CD8-positive, alpha-beta memory T cell (primary cell): ENCODE measurements at places on chromosomes 7 and 10. TPM values are rescaled to one million over a fixed set of nuclear protein-coding genes. Genes with fewer than 3 reads are reported as not detected.

GRCh38 chr10:77836299-77836820 is 90.2 kb downstream of the DLG5 start:
- peak; percentile 82 for DNase-seq

DNA sequence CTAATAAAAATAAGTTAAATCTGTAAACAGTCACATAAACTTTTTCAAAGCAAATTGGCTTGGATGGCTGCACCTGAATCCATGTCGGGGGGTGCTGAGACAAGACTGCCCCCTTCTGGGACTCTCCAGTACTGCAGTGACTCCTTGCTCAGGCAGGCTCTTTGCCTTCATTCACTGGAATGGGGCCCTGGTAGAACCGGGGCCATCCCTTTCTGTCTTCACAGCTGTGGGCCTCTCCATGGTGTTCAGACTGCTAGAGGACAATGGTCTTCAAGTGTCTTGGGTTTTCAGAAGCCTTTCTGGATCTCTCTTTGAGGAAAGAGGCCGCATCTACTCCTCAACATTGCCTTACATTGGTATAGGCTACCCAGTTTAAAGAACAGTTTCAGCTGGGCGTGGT is 16.1 kb upstream of the IMPDH1 start:
- peak; percentile 67 for DNase-seq

- DNase-seq, result no peak
Measured at GRCh38 chr10:128087146-128087883, 38.9 kb downstream of the MKI67 start.

- no peak for DNase-seq
Measured at GRCh38 chr7:39909526-39909925, 40.5 kb upstream of the CDK13 start.

GRCh38 chr10:88346144-88346977 is 236.8 kb downstream of the RNLS start:
- no peak for DNase-seq

DNA sequence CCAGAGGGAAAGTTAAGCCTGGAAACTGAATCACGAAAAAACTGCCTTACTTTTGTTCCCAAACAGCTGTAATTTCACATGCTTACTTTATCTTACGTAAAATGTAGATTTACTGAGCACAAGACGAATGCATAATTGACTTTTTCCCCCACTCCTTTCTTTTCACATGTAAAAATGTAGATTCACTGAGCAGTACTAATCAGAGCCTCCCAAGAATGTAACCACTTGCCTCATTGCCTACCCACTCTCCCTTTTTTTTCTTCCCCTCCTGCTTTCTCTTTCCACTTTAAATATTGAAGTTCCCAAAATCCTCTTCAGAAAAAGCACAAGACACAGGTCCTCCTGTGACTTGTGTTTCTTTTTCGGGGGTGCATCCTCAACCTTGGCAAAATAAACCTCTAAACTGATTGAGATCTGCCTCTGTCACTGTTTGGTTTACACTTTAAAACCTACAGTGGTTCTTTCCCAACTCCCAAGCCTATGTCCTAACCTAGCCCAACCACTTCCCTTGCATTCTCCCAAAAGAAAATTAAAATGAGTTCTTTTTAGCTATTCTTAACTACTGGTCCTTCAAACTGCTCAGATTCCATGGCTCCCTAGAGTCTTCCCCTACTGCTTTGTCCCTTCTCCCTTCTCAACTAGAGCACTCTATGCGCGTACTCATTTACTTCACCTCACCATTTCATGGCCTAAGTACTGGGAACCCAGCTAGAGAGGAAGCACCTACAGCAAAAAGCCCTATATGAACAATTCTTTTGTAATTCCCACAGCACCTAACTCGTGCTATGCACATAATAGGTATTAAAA is 236.6 kb upstream of the MKLN1 start:
- no peak for DNase-seq

DNA sequence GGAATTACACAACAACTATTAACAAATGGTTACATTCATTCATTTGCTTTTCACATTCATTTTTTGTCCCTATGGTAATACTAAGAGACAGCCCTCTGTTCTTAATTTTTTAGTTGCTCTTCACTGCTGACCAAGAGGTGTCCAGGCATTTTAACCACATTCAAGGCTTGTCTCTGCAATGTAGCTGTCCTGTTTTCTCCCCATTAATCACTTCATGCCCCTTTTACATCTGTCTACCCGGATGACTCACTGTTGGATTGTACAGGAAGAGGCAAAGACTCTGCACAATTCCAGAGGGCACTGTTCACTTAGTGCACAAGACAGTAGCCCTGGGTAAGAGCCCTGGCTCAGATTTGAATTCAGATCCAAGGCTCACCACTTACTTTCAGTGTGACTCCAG is 168.5 kb downstream of the NOC3L start:
- DNase-seq, result no peak

GRCh38 chr7:117837841-117838240 is 35.4 kb downstream of the CTTNBP2 start:
- DNase-seq, result no peak

- DNase-seq, result no peak
Measured at GRCh38 chr7:64494912-64495461, 67.9 kb downstream of the ZNF680 start.

The PRSS37 gene
- polyA plus RNA-seq, result not detected

The SPDYE2 gene
- 0.28 TPM for polyA plus RNA-seq

The TMEM140 gene
- 34.4 TPM for polyA plus RNA-seq
